ENCODE measurements at places on chromosomes 11 and 22. TPM values are rescaled to one million over a fixed set of nuclear protein-coding genes. Genes with fewer than 3 reads are reported as not detected.

DNA sequence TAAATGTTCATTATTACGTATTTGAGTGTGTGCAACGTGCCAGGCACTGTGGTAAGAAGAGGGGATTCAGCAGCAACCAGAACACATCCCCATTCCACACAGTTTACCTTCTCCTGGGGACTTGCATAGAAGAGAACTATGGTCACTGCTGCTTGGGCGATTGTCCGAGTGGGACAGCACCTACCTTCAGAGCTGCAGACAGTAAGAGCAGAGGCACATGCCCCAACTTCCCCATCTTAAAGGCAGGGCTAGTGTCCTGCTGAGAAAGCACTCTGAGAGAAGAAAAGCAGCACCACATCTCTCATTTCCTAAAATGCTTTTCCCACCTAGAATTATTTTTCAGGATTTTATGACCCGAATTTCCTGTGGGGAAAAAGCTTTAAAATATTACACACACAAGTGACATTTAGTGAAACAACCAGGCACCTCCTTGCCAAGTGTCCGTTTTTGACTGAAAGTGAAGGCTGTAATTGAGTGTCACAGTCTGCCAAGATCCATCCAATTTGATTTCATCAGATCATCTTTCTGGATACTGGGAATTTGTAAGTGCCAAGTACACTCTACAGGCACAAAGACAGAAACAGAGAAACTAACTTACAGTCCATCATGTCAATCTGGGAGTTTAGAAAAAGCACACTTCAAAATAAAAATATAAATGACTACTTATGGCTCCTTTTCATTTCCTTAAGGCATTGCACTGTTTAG lies 24.6 kb downstream of the TRAF6 start:
- DNase-seq, result no peak

GRCh38 chr11:24163146-24163545 lies 333.7 kb upstream of the LUZP2 start:
- DNase-seq, result no peak

NCF4 gene
- 11.3 TPM for total RNA-seq

DNA sequence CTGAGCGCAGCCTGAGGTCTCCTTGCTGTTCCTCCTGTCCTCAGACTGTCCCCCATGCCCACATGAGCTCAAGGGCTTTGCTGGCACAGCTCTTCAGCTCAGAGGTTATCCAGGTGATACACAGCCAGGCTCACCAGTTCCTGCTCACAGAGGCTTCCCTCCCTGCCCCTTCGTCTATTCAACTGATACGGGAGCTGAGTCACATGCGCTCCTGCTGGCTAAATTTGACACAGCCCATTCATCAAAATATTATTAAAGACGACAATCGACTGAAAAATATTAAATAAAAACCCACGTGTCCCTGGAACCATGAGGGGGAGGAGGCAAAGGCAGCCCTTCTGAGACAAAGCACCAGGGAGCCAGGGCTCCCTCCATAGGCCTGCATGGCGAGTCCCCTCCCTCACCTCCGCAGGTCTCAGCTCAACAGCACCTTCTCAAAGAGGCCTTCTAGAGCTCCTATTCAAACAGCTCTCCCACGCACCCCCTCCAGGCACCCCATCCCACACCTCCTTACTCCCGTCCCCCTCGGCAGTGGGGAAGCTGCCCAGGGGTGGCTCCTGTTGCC lies 40.5 kb downstream of the DUSP8 start:
- DNase-seq, result no peak

DNA sequence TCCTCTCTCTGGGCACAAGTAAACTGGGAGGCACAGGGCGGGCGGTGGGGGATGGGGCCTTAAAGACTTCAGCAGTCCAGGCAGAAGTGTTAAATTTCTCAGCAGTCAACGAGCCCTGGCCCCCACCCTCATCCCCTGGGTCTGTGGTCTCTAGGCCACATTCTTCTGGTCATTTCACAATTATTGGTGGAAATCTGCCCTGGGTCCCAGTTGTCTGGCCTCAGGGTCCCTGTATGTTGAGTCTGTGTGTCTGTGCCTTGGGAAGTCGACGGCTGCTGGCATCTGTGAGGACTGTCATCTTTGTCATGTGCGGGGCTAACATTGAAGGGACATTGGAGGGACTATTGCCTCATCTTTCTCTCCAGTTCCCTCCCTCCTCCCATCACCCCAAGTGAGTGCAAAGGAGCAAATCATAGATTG lies 1.7 kb downstream of the TSPAN18 start:
- DNase-seq, result no peak

- DNase-seq, result no peak
These were observed 22.9 kb upstream of the PDE2A start for GRCh38 chr11:72696866-72697700.

GRCh38 chr22:38098410-38099249 lies 11.9 kb downstream of the BAIAP2L2 start:
- DNase-seq, result no peak

GRCh38 chr11:130278745-130279144 lies 36.0 kb downstream of the ZBTB44 start:
- no peak for DNase-seq

GPR83 gene
- total RNA-seq, result 0.09 TPM

OR51E2 gene
- 0.63 TPM for total RNA-seq

- DNase-seq, result no peak
These were observed 39.1 kb downstream of the MACROD1 start for GRCh38 chr11:64126796-64127195.

DNA sequence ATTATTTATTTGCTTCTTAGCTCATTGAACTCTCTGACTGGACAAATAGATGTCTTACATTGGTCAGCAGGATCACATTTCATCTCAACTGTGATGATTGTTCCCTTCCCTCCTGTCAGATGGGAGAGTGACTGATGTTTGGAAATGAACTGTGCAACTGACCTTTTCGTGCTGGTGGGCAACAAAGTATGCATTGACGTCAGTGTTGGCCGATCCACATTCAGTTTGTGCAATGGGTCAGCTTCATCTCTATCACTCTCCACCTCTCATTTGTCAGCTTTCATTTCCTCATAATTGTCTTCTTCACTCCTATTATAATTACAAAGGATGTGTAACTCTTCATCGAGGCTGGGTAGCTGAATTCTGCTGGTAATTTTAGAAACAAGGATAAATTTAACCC lies 71.3 kb downstream of the PPP2R1B start:
- DNase-seq, result no peak

GRCh38 chr11:72298931-72299330 lies 55.0 kb upstream of the PHOX2A start:
- DNase-seq, result no peak

GRCh38 chr11:117623831-117624271 lies 173.2 kb downstream of the DSCAML1 start:
- no peak for DNase-seq

DNA sequence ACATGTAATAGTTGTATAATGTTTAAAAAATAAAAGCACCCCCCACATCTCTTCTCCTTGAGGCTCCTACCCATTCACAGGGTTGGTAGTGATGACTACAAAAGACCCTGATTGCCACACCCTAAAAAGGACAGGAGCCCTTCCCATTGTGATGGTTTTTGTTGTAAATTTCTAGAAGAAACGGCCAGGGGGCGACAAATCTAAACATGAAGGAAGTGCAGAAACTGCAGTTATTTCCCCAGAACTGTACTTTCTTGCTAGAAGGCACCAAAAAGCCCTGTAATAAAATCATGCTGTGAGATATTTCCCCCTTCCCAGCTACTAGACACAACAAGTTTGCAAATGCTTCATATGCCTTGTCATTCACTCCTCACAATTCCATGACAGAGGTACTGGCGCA lies 10.8 kb downstream of the PRR5L start:
- no peak for DNase-seq

DNA sequence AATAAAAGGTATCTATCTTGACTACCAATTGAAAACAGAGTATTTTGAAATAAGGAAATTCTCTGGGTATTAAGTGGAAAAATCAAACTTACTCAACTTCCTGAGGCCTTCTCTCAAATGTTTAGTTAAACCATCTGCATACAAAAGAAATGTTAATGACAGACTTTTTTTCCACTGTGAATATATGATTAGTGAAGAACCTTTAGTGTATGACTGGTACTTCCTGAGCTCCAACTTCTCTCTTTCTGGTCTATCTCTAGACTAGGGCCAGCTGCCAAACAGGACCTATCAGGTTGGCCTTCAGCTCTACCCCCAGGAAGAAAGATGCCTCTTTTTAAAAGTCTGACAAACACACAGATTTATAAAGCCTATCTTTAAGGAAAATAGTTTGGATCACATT lies 68.8 kb upstream of the SCUBE2 start:
- DNase-seq, result no peak

GRCh38 chr22:42969348-42969975 lies 45.5 kb downstream of the PACSIN2 start:
- DNase-seq, result no peak

- DNase-seq, result no peak
These were observed 32.4 kb upstream of the PRR5 start for GRCh38 chr22:44669561-44669976.

DNA sequence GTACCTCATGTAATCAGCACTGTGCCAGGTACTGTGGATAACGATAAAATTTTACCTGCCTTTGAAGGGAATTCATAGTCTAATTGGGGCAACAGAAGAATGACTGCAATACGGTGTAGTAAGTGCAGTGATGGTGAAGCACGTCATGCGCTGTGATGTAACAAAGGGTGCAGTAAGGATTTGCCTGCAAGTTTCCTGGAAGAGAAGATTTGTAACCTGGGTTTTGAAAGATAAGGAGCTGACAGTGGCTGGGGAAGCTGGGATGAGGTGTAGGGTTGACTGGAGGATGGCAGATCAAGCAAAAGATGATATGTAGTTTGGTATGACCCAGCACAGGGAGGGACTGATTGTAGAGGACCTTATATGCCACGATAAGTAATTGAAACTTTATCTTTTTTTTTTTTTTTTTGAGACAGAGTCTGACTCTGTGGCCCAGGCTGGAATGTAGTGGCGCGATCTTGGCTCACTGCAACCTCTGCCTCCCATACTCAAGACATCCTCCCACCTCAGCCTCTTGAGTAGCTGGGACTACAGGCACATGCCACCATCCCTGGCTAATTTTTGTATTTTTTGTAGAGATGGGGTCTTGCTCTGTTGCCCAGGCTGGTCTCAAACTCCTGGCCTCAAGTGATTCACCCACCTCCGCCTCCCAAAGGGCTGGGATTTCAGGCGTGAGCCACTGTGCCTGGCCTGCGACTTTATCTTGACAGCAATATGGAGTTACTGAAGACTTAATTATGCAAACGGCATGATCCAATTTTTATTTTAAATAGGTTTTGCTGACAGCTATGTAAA lies 11.3 kb downstream of the SDHD start:
- DNase-seq, result no peak

DNA sequence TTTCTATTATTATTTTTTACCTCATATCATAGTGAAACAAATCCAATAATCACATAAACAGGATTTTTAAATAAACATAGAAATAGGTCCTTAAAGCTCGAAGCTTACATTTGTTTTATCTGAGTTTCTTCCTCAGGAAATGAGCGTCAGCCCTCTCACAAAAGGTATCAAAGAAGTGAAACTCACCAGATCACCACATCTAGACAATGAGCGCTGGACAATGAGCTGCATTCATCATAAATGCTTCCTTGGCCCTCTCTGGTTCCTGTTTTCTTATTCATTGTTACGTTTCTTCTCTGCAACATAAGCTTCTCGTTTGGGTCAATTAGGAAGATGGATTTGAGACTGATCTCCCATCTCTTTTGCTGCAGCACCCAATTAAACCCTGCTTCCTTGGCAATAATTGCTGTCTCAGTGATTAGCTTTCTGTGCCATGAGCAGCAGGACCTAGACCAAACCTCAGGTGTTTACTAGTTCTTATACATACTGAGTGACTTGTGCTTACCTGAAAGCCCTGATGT lies 649.9 kb upstream of the LUZP2 start:
- DNase-seq, result no peak

- DNase-seq, result no peak
These were observed 138.7 kb upstream of the E2F8 start for GRCh38 chr11:19379465-19379864.

DNA sequence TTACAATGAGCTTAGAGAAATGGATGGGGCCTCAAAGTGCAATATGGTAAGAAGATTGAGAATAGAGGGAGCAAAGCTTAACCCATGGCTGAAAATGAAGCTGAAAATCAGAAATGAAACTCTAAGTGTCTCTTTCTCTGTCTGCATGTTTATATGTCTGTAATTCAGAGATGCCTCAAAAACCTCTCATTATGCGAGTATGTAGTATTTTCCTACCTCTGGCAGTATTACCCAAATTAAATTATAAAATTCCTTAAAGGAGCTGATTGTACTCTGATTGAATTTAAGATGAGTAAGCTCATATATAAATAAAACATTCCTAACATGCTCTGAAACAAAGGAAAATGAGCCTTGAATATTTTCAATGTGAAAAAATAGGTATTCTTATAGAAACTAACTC lies 39.8 kb upstream of the PRSS23 start:
- no peak for DNase-seq

DNA sequence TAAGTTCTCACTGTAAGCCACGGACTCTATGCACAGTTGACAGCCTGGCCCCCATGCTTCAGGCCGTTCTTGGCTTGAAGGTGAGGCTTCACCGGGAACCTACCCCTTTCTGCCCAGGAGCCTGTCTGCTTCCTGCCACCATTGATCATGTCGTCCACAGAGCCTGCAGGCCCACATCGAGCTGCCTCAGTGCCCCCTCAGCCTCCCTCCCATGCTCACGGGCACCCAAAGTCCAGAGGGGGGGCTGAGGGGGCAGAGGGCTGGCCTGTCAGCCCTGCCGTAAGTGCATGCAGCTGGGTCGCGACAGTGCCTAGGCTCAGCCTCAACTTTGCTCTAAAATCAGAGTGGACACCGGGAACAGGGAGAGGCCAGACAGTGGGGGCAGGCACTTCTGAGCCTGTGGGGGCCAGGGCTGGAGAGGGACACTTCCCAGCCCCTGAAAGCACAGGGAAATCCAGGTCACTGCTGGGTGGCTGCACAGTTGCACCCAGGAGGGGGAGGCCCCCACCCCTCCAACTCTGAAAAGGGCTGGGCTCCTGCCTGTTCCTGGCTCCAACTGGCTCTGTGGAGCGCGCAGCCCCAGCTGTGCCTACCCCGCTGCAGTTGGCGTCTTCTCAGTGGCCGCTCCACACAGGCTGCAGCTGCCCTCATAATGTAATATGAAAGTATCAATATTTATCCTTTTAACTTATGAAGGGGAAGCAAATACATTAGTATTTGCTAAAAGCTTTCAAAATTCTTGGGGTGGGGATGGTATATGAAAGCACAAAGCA lies 598.6 kb downstream of the DLG2 start:
- no peak for DNase-seq

KRTAP5-2 gene
- total RNA-seq, result 0.26 TPM

DNA sequence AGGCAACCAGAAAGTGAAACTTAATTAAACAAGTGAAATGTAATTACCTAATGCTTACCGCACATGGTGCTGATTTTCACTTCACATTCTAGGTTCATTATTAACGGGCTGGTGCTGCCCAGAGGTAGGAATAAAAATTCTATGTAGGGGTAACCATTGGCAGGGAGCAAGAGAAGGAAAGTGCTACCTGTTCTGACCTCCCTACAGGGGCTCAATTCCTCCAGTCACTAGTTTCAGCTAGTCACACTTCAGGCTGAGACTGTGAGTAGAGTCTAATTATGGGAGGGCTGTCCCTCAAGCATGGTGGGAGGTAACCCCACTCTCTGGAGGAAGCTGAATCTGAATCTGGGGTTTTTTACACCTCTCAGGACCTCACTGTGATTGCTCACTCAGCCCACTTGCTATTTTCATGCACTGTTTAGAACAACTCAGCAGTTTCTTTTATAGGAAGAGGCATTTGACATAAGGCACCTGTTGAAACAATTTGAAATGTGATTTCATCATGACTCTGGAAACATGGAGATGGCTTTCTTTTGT lies 75.4 kb downstream of the MAML2 start:
- DNase-seq, result no peak

- peak; percentile 71 for DNase-seq
These were observed 128.8 kb downstream of the KIRREL3 start for GRCh38 chr11:126871792-126872191.

Data from mucosa of gallbladder (tissue), 1 donor.